ENCODE measurements at places on chromosomes 2 and 18.

DNA sequence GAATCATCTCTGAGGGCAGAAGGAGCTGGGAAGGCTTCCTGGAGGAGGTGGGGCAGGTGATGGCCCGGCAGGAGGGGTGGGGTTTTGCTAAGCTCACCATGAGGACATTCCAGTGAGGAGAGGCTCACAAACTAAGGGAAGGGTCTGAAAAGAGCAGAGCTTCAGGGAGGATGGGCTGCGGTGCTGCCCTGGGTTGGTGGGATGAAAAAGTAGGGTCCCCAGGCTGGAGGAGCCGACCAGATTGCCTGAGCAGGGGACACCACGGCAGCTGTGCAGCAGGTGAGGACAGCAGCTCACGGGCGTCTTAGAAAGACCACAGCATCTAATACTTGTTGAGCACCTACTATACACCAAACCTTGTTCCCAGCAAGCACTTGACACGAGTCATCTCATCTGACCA is 82.2 kb downstream of the DYSF start:
- no peak for DNase-seq

GRCh38 chr2:203737360-203737759 is 30.9 kb downstream of the CD28 start:
- DNase-seq: no peak

DNA sequence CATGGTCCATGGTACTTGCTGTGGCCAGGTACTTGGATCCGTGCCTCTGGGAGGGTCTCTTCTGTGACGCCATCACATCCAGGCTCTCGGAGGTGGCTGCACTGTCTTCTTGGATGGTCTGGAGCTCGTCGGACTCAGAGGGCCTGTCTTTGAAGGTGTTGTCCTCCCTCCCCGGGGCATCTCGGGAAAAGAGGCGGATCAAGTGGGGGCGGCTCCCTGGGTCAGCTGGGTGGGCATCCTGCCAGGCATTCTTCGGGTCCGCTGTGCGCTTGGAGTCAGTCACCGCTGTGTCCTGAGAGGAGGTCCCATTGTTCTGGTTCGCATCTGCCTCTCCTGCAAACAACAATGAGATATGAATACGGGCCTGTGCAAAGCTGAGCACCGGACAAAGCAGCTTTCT is 115.6 kb downstream of the MBP start:
- DNase-seq: no peak

- no peak for DNase-seq
Measured at GRCh38 chr2:106304612-106305184, 110.6 kb upstream of the UXS1 start.

GRCh38 chr2:100808582-100808981 is 11.4 kb upstream of the NPAS2 start:
- no peak for DNase-seq

DNA sequence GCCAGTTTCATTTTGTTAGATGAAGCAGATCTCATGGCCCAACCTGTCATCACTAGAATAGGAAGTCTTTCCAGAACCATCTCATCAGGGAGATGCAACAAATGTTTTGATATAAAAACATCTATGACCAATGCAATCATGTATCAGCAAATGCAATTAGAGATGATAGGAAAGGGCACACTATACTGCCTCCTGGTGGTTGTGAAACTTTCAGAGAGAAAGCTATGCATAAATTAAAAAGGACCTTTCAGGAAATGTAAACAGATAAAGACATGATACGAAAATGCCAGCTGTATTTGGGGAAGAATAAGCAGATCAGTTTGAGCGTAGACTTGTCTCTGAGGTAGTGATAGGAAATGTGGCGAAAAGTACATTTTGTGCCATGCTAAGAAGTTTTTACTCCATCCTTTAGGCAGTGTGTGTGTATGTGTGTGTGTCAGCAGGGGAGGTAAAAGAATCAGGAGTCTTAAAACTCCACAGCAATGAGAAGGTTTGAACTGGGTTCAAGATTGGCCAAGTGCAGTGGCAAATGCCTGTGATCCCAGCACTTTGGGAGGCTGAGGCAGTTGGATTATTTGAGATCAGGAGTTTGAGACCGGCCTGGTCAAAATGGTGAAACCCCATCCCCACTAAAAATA is 479.3 kb downstream of the CPS1 start:
- DNase-seq: no peak

GRCh38 chr2:3098231-3098630 is 279.4 kb downstream of the EIPR1 start:
- DNase-seq: no peak

DNA sequence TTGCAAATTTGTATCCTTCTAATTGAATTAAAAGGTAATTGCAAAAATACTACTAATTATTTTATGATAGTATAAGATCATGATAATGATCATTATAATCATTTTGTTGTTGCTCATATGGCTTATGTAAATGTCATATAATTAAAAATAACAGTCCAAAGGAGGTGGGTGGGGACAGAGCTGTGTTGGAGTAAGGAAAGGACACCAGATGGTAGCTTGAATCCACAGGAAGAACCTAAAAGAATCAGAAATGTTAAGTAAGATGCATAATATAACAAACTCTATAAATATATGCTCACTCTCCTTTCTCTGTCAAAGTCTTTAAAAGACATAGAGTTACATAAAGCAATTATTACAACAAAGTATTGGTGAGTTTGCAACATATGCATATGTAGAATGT is 650.7 kb upstream of the HS6ST1 start:
- DNase-seq: no peak

- DNase-seq: peak; percentile 60
Measured at GRCh38 chr2:241271706-241272302, 43.7 kb downstream of the HDLBP start.

DNA sequence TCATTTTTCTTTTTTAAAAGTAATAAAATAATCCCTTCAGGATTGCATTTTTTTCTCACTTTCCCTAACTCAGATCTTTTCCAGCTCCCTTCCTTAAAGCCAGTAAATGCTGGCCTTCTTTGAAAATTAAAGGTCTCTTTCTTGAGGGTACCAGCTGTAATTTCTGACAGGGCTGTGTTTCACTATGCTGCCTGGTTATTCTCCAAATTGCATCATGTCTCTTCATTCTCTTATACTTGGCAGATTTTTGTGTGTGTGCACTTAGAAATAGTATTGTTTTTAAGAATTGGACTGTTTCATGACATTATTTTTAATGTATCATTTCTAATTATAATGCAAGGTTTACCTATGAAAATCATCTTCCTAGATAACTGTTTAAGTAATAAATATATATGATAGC is 72.0 kb upstream of the EPB41L5 start:
- DNase-seq: no peak

DNA sequence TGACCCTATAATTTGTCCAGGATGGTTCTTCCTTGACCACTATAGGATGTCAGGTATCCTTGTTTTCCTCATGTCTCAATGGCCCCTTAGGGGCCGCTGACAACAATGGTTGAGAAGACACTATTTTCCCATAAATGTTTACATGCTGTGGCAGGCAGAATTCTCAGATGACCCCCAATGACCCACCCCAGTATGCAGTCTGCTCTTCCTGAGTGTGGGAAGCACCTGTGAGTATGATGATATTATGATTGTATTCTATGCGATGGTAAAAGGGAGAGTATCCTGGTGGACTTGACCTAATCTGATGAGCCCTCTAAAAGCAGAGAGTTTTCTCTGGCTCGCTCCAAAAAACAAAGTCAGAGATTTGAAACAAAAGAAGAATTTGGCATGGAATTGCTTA is 123.1 kb upstream of the DLX2 start:
- no peak for DNase-seq

DNA sequence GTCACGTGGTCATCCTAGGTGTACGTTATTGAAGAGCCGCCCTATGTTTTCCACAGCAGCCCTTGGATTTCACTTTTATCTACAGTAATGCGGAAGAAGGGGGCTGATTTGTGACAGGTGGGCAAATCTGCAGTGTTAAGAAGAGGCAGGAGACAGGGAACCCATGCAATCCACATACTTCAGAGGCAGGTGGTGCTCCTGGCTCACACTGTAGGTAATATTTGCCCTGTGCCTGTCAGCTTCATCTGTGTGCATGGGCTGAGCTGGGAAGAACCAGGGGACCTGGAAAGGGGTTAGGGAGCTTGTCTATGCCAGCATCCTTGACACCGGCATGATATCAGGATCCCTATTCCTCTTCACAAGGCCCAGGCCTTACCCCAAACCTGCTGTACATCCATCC is 183.9 kb downstream of the SH3RF3 start:
- no peak for DNase-seq

DNA sequence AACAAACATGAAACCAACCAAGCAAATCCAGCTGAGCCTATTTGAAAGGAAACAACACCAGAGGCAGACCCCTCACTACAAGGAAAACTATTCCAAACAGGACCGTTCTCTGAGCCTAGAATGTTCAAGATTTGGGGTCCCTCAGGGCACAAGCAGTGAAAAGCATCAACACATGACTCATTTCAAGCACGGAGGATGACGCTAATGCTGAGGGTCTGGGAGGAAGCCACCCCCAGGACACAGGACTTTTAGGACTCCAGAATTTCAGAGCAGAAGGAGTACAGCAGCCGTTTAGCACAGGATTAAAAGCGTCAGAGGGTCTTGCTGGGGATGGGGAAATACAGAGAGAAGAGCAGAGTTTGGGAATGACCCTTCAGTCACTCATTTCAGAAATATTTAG is 168.9 kb downstream of the DLGAP1 start:
- DNase-seq: no peak

- no peak for DNase-seq
Measured at GRCh38 chr2:196409376-196409775, 230.1 kb upstream of the CCDC150 start.

GRCh38 chr2:159489476-159489875 is 126.9 kb downstream of the BAZ2B start:
- DNase-seq: no peak

- DNase-seq: no peak
Measured at GRCh38 chr18:54392543-54393023, 34.9 kb downstream of the C18orf54 start.

DNA sequence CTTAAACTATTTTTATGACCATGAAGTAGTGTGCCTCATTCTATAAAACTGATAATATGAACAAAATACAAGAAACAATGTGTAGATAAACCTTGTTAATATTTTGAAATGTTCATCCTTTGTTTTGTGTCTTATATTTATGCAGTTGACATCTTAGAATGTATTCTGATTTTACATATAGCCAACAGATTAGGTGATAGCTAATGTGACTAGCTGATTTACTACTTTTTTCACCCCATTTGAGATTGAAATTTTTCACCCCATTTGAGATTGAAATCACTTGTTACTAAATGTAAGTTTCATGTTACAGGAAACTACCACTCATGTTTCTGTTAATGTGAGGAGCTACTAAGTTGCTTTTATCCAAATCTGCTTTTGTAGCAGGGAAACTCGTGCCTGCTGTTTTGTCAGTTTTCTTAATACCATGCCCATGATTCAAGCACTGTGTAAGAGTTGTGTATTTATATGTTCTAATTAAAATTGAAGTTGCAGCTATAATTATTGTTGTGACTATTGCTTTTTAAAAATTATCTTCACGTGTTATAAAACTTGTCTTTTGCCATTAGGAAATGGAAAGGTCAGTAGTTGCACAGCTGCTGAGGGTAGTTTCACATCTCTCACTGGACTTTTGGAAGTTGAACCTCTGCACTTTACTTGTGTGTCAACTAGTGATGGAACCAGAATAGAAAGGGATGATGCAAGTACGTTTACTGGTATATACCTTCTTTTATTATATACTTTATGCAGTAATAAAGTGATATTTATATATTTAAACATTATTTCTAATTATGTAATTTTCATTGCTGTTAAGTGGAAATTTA is 96.6 kb downstream of the BIRC6 start:
- no peak for DNase-seq

DNA sequence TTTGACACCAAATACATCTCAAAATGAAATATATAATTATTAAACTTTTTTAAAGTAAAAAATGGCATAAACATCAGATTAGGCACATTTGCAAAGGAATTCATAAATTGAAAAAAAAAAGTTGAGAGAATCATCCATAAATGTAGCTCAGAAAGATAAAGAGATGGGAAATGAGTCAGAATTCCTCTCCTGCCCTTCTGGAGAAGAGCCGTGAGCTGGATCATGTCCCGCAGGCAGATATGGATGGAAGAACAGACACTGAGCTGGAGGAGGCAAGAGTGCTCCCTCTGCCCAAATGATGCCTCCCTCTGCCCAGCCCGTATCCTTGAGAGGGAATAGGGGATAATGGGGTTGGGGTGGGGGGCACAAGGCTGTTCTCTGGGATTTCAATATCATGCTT is 190.9 kb downstream of the TFCP2L1 start:
- no peak for DNase-seq

- no peak for DNase-seq
Measured at GRCh38 chr2:120904379-120904778, 168.7 kb downstream of the GLI2 start.

- no peak for DNase-seq
Measured at GRCh38 chr2:231715988-231716616, 7.8 kb downstream of the PTMA start.

DNA sequence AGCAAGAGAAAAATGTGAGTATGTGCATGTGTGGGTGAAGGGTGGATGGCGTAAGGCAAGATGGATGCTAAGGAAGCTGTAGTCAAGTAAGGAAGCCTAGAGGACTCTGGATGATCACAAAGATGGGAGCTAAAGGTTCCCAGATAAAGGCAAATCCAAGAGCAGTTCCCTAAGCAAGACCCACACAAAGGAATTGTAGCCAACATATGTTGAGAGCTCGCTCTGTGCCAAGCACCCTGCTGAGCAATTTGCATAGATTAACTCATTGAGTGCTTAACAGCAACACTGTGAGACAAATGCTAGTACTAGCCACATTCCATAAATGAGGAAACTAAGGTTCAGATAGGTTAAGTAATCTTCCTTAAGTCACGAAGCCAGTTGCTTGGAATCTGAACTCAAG is 132.6 kb downstream of the C1D start:
- no peak for DNase-seq

GRCh38 chr2:212076456-212076855 is 462.1 kb downstream of the ERBB4 start:
- no peak for DNase-seq

DNA sequence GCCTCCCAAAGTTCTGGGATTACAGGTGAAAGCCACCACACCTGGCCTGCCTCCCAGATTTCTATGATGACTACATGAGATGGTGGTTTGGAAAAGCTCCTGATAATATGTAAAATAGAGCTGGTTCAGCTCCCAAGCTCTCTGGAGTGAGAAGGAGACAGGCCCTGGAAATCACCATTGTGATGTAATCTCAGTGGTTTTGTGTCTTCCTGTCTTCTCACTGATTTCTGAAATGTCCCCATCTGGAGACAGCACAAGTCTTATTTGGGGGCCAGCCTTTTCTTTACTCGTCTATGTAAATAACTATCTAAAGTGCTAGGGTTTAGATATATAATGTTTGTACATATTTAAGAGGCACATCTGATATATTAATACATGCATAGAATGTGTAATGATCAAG is 64.0 kb downstream of the CCNT2 start:
- no peak for DNase-seq

- DNase-seq: peak; percentile 27
Measured at GRCh38 chr2:460861-461260, 173.0 kb upstream of the ALKAL2 start.

DNA sequence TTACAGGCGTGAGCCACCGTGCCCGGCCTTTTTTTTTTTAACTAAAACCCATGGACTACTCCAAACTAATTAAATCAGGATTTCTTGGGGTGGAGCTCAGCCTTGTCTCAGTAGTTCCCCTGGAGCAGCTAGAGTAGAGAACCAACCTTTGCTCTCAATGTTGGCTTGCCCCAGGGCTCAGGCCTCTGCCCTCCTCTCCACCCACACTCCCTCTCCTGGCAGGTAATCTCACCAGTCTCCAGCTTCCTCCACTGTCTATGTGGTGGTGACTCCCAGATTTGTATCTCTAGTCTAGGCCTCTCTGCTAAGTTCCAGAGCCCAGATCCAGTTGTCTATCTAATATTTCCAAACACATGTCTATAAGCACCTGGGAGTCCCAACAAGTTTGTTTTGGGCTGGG is 9.6 kb upstream of the MTA3 start:
- DNase-seq: no peak

- DNase-seq: no peak
Measured at GRCh38 chr18:77983270-77983669, 733.6 kb downstream of the GALR1 start.

Data from ecto neural progenitor cell (in vitro differentiated cells).